ENCODE measurements at places on chromosomes 7 and 10. TPM values are rescaled to one million over a fixed set of nuclear protein-coding genes. Genes with fewer than 3 reads are reported as not detected.

GRCh38 chr7:112930787-112931186 is 140.6 kb upstream of the TMEM168 start:
- DNase-seq, result no peak

DNA sequence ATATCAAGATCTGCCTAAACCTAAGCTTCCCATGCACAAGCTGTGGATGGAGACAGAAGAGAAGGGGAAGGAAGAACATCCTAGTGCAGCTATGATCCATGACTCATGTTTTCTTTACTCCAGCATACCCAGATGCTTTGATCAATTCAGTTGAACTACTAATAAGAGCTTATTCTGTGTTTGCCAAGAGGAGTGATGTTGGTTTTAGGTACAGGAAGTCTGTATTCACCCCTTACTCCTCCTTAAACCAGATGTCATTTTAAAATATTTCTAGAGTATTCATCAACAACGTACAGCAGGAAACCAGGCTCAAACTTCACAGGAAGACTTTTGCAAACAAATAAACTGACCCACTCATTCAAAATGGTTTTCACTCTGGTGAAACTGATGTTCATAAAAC is 29.2 kb downstream of the PANK1 start:
- DNase-seq, result no peak

DNA sequence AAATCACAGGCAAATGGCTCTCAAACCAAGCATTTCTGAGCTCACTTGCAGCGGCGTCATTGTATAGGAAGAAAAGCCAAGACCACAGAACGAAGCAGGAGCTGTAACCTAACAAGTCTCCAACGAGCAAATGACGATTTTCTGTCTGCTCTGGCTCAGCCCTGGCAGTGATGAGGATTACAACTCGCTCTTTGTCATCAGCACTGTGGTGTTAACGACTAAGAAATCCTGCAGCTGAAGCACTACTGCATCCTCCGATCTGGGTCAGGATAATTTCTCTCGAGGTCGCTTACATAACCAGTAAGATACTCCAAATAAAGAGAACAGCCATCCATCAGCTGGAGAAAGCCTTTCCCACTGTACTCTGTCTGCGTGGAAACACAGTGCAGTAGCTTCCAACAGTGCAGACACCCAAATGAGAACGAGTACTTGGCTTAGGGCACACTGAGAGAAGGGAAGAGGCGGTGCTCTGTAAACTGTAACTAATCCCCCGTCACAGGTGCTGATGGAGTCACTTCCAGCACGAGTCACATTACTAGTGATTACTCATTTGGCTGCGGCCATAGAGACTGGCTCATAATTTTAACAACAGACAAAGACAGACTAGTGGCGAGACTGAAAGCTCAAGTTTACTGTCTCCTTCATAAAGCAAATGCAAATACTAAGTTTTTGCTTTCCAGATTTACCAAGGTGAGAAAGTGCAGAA is 135.8 kb downstream of the NRBF2 start:
- peak; percentile 27 for DNase-seq

- no peak for DNase-seq
Observed at GRCh38 chr7:24328050-24328449, 44.1 kb downstream of the NPY start.

- DNase-seq, result no peak
Observed at GRCh38 chr10:52778511-52779392, 6.2 kb upstream of the MBL2 start.

- DNase-seq, result no peak
Observed at GRCh38 chr10:33040436-33040835, 82.4 kb upstream of the ITGB1 start.

GRCh38 chr7:40283391-40283790 is 148.6 kb downstream of the SUGCT start:
- DNase-seq, result no peak

GRCh38 chr7:110130669-110131068 is 960.3 kb upstream of the LRRN3 start:
- DNase-seq, result no peak

GRCh38 chr10:67807855-67808456 is 30.0 kb downstream of the DNAJC12 start:
- no peak for DNase-seq

Gene KCNMA1
- 5.8 TPM for total RNA-seq

Gene FFAR4
- total RNA-seq, result 0.13 TPM

Gene ADAM22
- 15.8 TPM for total RNA-seq

Gene NKX1-2
- total RNA-seq, result not detected

Gene CACNB2
- total RNA-seq, result 6.5 TPM
